SHP77 treated with DMSO at 0.1 percent for 48 hours (cell line): ENCODE measurements at places on chromosomes 2 and 18.

DNA sequence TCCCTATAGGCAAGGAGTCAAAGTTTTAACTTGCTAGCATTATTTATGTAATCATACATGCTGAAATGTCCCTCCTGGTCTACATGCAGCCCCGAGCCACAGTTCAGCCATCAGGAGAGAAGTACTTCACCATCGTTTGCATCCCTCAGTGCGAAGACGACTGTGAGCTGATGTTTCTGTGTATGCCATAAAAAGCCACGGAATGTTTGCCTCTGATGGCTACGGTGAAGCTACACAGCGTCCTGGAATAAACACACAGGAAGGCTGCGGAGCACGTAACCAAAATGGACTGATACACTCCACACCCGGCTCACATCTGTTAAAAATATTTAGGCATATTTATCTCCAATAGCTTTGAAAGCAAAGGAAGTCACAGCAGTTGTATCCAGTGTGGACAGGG lies 4.3 kb upstream of the SALL3 start:
- DNase-seq: no peak

- DNase-seq: no peak
These were observed 22.4 kb upstream of the MGAT5 start for GRCh38 chr2:134231301-134231964.

DNA sequence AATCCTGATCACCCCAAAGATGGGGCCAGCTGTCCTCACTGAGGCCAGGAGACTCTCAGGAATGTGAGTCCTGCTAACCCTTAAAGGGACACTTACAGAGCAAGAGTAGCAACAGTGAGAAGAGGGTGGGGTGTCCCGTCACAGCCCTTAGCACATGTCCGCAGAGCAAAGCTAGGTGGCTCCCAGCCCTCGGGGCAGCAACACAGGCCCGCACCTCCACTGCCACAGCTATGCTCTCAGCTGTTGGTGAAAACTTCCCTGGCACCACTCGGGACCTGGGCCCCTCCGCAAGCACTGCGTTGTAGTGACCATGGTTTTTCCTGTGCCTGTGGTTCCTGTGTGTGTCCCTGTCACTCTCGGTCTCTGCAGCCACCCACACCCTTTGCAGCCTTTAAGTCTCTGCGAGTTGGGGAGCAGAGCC lies 76.4 kb upstream of the UXS1 start:
- DNase-seq: no peak

DNA sequence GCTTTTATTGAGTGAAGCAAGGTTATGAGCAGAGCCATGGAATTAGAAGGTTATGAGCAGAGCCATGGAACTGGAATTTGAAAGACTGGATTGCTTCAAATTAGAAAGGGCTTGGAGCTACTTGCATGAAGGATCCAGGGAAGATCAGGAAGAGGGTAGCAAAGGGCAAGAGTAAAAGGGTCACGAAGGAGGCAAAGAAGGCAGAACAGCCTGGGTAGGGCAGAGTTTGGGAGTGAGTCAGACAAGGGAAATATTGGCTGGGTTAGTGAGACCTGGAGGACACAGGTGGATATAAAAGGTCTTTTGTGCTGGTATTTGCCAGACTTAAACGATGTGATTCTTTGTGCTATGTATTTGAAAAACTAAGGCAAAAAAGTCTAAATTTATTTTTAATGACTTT lies 65.0 kb downstream of the SEMA4F start:
- no peak for DNase-seq
